CD4-positive, alpha-beta T cell (primary cell): ENCODE measurements at places on chromosomes 16 and 17. TPM values are rescaled to one million over a fixed set of nuclear protein-coding genes. Genes with fewer than 3 reads are reported as not detected.

DNA sequence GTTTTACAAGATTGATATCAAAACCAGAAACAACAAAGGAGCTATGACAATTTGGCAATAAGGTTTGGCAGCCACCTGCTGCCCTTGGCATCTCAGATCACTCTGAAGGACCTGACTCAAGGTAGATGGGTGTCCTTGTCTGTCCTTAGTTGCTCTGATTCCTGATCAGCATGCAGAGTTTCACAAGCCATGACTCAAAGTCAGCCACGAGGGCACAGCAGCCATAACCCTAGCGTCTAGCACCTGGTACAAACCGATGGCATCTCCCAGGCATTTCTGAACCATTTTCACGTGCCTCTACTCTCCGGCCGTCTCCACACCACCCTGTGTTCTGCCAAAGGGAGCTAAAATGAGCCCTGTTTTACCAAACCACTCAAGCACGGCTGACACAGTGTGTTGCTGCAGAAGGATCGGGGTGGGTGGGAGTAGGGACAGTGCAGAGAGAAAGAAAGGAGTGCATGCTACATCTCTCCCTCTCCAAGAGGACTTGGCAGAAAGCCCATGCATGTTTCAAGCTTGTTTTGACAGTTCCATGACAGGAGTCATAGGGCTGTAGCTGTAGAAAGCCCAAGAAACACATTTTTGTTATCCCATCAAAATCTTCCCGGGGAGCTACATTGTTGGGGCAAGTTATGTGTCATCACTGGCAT is 297.3 kb downstream of the ABCC12 start:
- no peak for DNase-seq

GRCh38 chr16:49756775-49757558 is 98.9 kb downstream of the ZNF423 start:
- no peak for DNase-seq

- no peak for DNase-seq
Observed at GRCh38 chr17:43540821-43541674, 5.1 kb downstream of the ETV4 start.

The MT1F gene
- 2.3 TPM for total RNA-seq

The GPR142 gene
- total RNA-seq, result not detected

The PIPOX gene
- 4.4 TPM for total RNA-seq

The UTS2R gene
- not detected for total RNA-seq
